ENCODE measurements at places on chromosomes 7 and 10. TPM values are rescaled to one million over a fixed set of nuclear protein-coding genes. Genes with fewer than 3 reads are reported as not detected.

GRCh38 chr7:55488216-55488615, 84.1 kb downstream of the VOPP1 start:
- no peak for DNase-seq

DNA sequence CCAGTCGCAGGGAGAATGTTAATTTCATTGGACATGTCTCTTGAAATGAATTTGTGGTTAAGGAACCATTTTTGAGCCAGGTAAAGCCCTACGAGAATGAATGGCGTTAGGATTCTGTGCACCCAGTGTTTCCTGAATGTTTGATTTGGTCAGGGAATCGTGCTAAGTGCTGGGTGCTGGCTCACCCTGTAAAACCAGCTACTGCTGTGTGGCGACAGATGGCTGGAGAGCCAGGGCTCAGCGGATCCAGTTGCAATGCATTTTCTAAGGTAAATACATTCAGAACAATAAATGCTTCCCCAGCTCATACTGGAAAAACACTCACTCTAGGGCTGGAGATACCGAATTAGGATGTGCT, 355.5 kb downstream of the GLRX3 start:
- no peak for DNase-seq

GRCh38 chr7:119681336-119681735, 591.6 kb upstream of the KCND2 start:
- DNase-seq, result no peak

DNA sequence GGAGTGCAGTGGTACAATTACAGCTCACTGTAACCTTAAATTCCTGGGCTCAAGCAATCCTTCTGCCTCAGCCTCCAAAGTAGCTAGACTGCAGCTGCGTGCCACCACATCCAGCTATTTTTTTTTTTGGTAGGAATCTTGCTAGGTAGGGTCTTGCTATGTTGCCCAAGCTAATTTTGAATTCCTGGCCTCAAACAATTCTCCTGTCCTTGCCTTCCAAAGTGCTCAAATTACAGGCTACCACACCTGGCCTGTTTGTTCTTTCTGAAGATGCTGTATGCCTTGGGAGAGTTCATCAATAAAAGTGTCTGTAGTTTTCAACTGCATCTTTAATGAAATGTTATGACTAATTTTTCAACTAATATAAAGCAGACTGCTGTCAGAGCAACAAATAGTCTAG, 452 bp downstream of the SAMD9 start:
- DNase-seq, result no peak

The SORBS1 gene
- 703 TPM for total RNA-seq

All from left ventricle myocardium superior (tissue), 1 donor.